ENCODE measurements at places on chromosomes 12 and 14.

- no peak for DNase-seq
Observed at GRCh38 chr14:68796418-68797101, 3.7 kb upstream of the ZFP36L1 start.

DNA sequence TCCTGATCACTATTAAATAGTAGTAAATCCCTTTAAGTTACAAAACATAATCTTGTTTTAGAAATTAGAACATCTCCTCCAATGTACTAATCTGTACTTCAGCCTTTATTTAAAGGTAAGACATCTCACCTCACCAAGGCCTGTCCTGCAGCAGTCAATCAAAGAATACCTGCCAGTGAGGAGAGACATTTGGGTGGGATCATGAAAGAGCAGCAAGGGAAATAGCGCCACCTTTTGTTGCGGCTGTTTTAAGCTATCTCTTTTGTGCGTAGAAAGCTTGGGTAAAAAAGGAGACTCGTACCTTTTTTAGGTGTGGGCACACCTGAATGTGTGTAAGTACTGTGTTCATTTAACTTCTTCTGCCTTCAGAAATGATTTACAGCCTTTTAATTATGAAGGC, 117.8 kb upstream of the TMTC1 start:
- DNase-seq, result no peak

- no peak for DNase-seq
Observed at GRCh38 chr12:113364698-113365097, 6.3 kb downstream of the PLBD2 start.

- DNase-seq, result no peak
Observed at GRCh38 chr12:13374793-13375192, 178.3 kb downstream of the EMP1 start.

DNA sequence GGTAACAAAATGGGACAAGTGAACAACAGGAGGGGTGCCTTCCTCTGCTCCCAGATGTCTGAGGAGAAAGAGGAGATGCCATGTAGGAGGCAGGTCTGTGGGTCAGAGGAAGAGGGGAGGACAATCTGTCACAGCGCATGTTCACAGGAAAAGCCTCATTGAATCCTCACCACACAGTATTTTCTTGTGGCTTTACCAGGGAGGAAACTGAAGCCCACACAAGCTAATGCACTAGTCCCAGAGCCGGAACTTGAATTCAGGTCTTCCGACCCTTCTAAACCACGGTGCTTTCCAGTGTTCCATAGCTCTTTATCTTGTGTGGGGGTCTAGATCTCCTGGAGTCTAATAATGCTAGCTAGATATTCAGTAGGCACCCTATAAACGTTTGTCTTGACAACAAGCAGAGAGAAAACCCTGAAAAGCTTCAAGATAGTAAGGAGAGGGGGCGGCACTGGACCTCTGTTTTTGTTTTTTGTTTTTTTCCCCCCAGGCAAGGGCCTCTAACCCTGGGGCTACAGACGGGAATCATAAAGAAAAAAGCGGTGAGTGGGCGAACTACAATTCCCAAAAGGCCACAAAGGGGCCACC, 371 bp upstream of the SHMT2 start:
- DNase-seq, result no peak

DNA sequence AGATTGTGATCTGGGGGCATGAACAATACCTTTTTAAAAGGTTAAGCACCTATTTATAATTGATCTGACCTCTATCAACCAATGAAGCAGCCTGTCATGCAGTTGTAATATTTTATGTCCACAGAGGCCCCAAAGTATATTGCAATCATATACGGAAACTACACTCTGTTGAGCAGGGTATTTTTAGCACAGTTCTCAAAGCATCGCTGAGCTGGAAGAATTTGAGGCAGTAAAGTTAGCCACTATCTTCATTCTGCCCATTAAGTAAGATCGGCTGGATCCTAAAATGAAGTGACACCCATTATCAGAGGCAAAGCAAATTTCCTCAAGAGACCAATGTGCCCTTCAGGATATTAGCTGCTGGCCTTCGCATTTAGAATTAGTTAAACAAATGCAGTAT, 47.7 kb upstream of the GRIP1 start:
- DNase-seq, result no peak

DNA sequence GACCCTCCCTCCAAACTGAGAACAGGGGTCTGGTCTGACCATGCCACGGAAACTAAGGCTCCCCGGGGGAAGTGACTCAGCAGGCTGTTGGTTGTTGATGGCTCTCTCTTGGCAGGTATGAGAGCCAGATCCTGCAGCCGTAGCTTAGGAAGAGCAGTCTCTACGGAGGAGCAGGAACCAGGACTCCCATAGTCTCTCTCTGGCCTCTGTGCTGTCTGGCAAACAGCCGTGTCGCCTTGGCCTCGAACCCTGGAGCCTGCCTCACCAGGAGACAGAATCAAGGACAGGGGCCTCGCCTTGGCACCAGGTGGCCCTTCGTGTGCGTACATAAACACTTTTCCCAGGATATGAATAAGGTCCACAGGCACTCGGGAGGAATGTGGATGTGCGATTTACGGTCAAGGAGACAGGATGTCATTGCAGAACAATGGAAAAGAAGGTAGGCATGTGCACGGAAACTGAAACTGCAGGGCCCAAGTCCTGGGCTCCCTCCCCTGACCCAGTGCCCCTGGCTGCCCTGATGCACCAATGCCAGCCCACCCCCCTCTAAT, 7.9 kb downstream of the VWF start:
- no peak for DNase-seq

All from B cell (primary cell).